ENCODE measurements at places on chromosomes 3 and 15. TPM values are rescaled to one million over a fixed set of nuclear protein-coding genes. Genes with fewer than 3 reads are reported as not detected.

Gene ALPK3
- 35.1 TPM for polyA plus RNA-seq

Gene SLC51B
- polyA plus RNA-seq, result not detected

Gene CYP1A2
- polyA plus RNA-seq, result not detected

Gene MUC4
- polyA plus RNA-seq, result 0.01 TPM

Gene HRG
- polyA plus RNA-seq, result not detected

Gene RABL3
- 2.8 TPM for polyA plus RNA-seq

- no peak for DNase-seq
Measured at GRCh38 chr15:68798346-68799094, 22.2 kb downstream of the ANP32A start.

DNA sequence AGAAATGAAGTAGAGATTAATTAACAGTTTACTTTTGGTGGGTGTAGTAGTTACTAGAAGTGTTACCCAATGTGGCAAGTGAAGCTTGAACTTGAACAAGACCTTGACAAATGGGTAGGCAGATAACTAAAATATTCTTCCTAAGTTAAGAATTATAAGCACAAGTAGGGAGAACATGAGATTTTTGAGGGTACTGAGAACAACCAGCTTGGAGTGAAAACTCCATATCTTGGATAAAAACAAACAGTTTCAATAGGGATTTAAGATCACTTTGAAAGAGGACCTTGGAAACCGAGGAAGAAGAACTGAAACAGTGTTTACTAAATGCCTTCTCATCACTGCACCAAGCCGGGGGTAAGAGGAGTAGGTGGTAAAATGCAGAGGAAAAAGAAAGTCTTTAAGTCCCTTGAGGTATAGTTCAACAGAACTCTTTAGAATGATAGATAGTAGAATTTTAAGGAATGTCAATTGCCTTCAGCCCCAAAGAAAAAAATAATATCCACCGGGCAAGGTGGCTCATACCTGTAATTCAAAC lies 496.7 kb downstream of the NAALADL2 start:
- DNase-seq, result no peak

DNA sequence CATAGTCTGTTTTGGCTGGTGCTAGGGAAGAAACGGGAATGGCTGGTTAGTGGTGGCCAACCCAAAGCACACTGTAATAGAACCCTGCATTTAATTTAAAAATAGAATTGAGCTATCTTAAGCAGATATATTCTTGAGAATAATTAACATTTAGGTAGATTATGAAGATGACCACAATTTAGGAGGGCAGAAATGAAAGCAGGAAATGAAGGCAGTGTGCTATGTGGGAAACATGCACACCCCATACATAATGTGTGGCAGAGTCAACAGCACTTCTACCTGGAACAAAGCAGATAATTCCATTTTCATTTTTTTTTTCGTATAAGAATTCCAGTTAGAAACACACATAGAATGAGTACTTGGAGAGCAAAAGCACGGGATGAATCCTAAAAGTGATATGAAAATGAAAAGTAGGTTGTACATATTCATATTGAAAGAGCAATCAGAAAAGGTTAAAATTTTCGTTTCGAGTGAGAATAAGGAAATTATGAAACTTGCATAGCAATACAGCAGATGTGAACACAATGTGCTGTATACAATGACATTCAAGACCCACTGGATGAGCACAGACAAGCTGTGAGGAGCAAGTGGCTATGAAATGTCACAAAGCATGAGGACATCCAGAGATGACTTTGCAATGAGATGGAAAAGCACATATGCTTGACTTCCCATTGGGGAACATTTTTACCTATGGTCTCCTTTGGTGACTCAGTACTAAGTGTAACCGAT lies 102.6 kb downstream of the TFG start:
- DNase-seq, result no peak

DNA sequence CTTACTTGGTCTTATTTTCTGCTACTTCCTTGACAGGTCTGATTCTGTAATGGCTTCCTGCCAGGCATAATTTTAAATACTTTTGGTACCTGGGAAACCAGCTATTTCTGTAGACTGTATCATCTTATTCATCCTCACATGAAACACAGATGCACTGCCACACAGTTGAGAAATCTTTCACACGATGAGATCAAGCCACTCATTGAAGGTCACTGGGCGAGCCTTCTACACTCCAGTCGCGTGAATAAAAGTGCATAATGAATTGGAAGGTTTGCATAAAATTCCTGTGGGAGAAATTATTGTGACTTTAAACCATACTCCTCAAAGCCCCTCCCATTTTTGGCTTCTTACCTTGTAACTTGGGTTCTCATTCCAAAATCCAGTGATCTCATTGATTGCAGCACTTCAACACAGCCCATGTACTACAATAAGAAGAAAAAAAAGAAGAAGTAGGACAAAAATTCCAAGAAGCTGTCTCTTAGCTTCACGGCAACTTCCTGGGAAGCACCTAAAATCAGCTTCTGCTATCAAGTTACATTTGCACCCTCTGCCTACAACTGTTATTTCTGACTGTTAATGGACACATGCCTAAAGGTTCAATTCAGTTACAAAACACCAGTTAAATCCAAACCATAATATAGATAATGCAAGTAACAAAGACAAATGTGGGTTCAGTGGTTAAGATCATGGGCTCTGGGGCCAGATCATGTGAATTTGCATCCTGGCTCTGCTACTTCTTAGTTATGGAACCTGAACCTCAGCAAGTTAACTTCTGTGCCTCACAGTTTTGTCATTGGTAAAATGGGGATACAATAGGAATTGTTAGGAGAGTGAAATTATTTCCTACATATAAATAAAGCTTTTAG lies 39.0 kb downstream of the SHC4 start:
- no peak for DNase-seq

- DNase-seq, result peak; percentile 2
Measured at GRCh38 chr15:101031213-101031612, 112.1 kb downstream of the LRRK1 start.

GRCh38 chr3:4270720-4271119 lies 32.4 kb upstream of the SETMAR start:
- DNase-seq, result no peak

DNA sequence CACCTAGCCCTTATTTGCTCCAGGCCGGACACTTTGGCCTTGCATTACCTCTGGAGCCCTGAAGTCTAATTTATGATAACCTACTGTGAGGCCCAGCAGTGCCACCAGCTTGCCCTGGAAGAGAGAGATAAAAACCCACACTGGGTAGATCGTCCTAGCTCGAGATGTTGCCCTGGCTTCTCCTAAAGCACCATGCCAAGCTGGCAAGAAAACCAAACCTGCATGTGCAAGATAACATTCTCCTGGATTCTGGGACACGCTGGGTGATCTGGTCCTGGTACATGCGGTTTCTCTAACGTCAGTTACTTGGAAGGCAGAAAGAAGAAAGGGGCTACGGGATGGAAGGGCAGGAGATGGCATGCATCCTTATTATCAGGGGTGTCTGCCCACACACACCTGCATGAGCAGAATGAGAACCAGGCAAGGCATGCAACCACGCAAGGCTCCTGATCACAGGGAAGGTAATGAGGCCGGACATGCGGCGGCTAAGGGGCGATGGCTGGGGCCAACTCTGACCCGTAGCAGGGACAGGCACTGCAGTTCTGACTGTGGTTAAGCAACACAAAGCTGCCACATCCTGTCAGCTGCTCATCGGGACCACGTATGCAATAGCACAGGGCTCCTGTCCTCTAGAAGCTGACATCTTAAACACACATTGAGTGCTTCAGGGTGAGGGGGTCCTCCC lies 73.0 kb downstream of the OXNAD1 start:
- no peak for DNase-seq

DNA sequence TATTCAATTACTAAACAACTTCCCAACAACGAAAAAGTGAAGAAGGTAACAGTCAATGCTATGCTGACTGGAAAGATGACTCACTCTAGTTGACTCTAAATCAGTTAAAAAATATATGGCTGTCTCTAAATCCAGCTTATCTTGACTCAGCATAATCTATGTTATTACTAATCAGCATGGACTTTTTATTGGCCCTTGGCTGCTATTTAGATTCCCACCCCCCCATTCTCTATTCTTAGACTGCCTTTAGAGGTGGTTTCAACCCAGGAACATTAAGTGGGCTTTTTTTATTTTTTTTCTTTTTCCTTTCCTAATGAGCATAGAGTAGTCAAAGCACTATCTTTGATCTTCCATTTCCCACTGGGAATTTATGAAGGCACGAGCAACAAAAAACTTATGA lies 1.9 kb downstream of the PCOLCE2 start:
- no peak for DNase-seq

- DNase-seq, result no peak
Measured at GRCh38 chr3:11706604-11707003, 62.9 kb upstream of the VGLL4 start.

DNA sequence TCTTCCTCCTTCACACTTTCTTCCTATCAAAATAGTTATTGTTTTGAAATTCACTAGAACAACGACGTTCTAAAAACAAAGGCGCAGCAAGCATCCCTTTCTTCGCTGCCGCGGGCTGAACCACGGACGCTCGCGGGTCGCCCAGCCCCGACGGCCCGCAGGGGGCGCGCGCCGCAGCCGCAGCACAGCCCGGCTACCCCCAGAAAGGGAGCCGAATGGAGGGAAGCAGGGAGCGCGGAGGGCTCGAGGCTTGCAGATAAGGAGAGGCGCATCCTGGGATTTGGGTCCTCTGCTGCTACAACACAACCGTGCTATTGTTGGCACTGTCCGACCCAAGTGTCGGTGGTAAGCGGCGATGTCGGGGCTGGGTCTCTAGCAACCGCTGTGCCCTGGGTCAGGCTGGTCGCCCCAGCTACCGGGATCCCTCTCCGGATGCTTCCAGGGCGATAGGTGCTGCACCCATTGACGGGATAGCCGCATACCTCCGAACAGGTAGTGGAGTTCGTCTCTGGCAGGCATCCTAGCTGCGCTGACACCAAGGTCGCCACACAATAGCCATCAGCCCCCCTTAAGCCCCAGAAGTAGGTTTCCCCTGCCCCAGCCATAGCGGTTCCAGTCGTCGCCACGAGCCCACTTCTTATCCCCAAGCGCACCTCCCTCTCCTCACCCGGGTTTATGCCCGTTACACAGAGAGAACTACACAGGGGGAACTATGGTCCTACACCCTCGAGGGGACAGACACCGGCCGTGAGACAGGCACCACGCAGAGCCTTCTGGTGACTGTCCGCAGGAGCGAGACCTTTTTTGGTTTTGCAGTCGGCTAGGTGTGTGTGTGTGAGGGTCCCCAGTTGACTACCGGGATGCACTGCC lies 6.0 kb downstream of the ONECUT1 start:
- no peak for DNase-seq

DNA sequence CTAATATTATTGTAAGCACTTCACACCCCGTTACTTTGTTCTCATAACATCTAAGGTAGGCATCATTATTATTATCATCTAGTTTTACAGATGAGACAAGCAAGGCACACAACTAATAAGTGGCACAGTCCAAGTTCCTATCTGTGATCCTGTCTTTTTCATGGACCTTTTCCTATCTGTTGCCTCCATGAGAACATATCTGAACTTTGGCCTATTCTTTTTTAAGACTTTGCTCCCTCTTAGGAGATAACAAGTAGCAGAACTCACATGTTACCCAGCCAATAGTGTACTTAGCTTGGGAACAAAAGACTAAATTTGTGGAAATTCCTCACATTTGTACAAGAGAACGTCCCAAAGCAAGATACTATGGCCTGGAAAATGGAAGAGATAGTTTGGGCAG lies 172.4 kb downstream of the TIGIT start:
- no peak for DNase-seq

DNA sequence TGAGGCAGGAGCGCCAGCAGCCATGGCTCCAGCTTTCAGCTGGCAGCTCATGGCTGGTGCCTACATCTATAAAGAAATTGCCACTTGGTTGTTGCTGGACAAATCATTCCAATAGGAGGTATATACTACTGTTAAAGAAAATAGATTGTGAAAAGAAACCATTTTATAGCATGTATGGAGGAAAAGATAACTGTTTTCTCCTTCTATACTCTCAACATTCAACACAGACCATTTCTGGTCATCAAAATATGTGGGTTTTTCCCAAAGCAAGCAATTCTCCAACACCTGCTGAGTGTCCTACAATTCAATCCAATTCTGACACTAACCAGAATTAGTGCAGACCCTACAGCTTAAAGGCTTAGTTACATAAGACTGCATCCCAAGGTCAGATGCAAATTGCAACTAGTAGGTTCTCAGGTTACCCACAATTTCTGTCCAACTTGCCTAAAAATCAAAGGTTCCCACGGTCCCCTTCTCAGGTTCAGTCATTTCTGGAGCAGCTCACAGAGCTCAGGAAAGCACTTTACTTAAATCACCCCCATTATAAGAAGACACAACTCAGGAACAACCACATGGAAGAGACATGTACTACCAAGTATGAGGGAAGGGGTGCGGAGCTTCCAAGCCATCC lies 42.4 kb upstream of the STRIT1 start:
- DNase-seq, result no peak

DNA sequence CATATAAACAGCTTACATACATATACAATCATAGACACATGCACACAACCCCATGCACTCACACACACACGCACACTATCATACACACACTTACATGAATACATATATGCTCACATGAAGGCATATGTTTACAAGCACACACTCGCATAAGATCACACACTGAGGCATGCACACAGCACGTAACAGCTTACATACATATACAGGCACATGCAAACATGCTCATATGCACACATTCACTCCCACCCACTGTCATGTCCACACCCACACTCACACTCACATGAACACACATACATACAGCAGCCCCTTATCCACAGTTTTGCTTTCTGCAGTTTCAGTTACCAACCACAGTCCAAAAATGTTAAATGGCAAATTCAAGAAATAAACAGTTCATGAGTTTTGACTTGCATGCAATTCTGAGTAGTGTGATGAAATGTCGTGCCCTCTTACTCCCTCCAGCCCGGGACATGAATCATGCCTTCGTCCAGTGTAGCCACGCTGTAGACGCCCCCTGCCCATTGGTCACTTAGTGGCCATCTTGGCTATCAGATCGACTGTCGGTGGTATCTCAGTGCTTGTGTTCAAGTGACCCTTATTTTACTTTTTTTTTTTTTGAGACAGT lies 27.8 kb downstream of the MEGF11 start:
- no peak for DNase-seq

DNA sequence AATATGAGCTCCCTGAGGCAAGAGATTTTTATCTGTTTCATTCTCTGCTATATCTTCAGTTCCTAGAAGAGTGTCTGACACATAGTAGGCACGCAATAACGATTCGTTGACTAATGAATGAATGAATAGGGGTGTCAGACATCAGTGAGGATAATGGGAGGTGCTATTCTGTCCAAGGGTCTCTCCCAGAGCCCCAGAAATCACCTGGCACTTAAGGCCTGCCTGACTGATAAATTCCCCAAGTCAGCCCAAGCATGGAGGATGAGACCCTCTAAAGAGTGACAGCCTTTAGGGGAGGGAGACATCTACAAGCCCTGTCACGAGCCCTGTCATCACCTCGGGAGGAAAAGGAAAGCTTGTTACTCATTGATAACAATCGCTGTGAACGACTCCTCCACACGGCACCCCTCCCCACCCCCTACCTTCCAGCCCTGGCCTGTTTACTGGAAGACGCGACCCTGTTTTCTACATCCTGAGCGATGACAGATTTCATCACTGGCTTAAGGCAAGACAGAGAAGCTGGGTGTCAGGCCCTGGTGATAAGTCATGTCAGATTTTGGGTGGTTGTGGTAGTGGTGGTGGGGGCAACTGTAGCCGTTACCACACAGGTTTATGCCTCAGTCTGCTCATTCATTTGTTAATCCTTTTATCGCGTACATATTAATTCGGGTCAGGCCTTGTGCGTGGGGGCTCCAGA lies 23.1 kb downstream of the BHLHE40 start:
- no peak for DNase-seq
